RPMI7951 (cell line): ENCODE measurements at places on chromosomes 4 and X. TPM values are rescaled to one million over a fixed set of nuclear protein-coding genes. Genes with fewer than 3 reads are reported as not detected.

Gene PDHA1
- 91.4 and 109 TPM in 2 replicates for total RNA-seq

Gene MND1
- 27.2 and 36.0 TPM in 2 replicates for total RNA-seq

Gene LRP2BP
- 0.48 and 0.68 TPM in 2 replicates for total RNA-seq

Gene NPFFR2
- 0.10 TPM in 1 of 2 replicates, not detected in the other for total RNA-seq

Gene PAGE5
- 41.0 and 56.8 TPM in 2 replicates for total RNA-seq

Gene OTC
- total RNA-seq, result not detected in 2 replicates

Gene CNKSR2
- total RNA-seq, result 0.24 and 0.39 TPM in 2 replicates

Gene SPANXN4
- total RNA-seq, result not detected in 2 replicates

Gene ANK2
- total RNA-seq, result 7.0 and 10.5 TPM in 2 replicates

Gene ODAPH
- total RNA-seq, result not detected in 2 replicates

Gene TCP11X2
- not detected in 2 replicates for total RNA-seq

Gene PWWP3B
- total RNA-seq, result not detected in 2 replicates

Gene SPANXD
- total RNA-seq, result 4.4 and 7.6 TPM in 2 replicates

Gene LGI2
- not detected in 2 replicates for total RNA-seq

Gene SPANXA2
- total RNA-seq, result 16.3 and 75.6 TPM in 2 replicates

Gene TMSB15A
- total RNA-seq, result 27.1 and 39.8 TPM in 2 replicates

Gene TLL1
- 0.20 TPM in 1 of 2 replicates, not detected in the other for total RNA-seq

Gene DCAF8L2
- total RNA-seq, result not detected in 2 replicates

Gene CENPU
- total RNA-seq, result 77.7 and 93.6 TPM in 2 replicates

Gene MAGEA3
- 93.5 and 116 TPM in 2 replicates for total RNA-seq

Gene HPGDS
- not detected in 2 replicates for total RNA-seq

Gene SYNPO2
- 1.6 and 1.8 TPM in 2 replicates for total RNA-seq

Gene USP38
- total RNA-seq, result 13.3 and 14.1 TPM in 2 replicates

Gene SOX3
- not detected in 2 replicates for total RNA-seq

Gene XPNPEP2
- not detected in 2 replicates for total RNA-seq
